Kasumi-1 (cell line): ENCODE measurements at places on chromosomes 3 and 15.

GRCh38 chr3:14861031-14861430 is 42.3 kb downstream of the FGD5 start:
- DNase-seq = no peak

DNA sequence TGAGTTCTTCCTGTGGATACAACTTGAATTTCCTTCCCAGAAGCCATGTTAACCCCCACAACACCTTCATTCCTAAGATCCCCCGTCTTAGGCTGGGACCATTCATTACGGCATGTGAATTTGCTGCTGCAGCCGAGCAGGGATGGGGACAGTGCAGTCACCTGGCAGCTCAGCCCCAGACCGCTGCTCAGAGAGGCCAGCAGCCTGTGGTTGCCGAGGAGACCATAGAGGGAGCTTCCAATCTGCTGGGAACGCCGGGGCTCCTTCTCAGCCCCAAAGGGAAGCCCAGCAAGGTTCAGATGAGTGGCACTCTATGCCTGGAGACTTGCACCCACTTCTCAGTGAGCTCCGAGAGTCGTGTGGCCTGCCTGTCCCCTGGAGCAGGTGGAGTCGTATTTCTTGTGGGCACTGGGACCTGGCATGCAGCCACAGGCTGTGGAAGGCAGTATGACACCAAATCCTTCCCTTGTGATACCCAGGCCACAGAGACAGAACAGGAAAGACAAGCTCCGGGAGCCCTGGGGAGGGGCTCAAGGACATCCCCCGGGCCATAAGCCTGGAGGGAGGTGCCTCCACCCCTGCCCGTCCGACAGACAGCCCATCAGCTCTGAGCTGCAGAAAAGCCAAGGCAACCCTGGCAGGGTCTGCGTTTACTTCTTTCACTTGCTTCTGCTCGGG is 167.3 kb downstream of the FAM43A start:
- no peak for DNase-seq

- no peak for DNase-seq
These were observed 53.1 kb downstream of the BOC start for GRCh38 chr3:113264283-113265131.

GRCh38 chr3:173943264-173943663 is 545.7 kb downstream of the NLGN1 start:
- DNase-seq = no peak

- no peak for DNase-seq
These were observed 65.5 kb upstream of the SLC7A14 start for GRCh38 chr3:170651260-170651845.
